ENCODE measurements at places on chromosomes 4 and X.

GRCh38 chrX:9486786-9487387 lies 22.0 kb downstream of the TBL1X start:
- DNase-seq, result no peak

GRCh38 chrX:80578517-80579105 lies 158.4 kb downstream of the TENT5D start:
- DNase-seq, result no peak

- DNase-seq, result no peak
Measured at GRCh38 chr4:128107766-128108165, 46.7 kb downstream of the LARP1B start.

DNA sequence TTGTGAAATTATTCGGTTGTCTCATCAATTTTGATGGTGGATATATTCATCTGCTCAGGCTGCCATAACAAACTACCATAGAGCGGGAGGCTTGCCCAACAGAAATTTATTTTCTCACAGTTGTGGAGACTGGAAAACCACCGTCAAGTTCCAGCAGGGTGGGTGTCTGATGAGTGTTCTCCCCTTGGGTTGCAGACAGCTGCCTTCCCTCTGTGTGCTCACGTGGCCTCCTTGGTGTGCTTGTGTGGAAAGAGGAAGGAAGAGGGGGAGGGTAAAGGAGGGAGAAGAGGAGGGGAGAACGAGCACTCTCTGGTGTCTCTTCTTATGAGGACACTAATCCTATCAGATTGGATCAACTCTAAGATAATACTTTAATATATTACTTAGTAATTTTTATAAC lies 123.8 kb upstream of the TEX13D start:
- DNase-seq, result no peak

DNA sequence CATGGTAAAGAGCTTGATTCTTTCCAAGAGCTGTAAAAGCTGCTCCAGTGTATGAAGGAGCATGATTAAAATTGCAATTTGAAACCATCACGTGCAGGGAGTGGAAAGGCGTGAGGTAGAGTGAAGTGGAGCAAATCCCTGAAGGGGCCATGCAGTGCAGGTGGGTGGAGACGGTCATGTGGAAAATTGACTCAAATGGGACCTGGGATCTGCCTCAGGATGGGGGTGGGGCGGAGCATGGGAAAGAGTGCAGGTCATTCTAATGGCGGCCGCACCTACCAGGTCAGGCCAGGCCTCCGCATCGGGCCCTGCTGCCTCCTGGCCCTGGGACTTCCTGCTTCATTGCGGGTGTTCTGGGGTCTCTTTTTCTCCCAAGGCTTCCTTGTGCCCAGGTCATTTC lies 25.3 kb upstream of the TRIM60 start:
- no peak for DNase-seq

DNA sequence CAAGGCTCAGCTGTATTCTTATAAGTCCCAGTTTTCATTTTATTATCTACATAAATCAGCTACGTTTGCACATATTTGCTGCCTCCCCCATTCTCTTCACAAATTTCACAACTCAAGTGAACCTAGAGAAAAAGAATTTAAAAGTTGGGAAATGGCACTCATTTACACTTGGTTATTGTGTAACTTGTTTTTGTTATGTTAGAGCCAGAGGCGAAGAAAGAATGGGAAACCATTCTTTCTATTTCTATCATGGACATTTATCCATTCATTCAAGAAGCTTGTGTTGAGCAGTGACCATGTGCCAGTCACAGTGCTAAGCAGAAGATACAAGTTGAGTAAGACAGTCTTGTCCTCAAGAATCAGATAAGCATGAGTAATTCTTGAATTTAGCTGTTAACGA lies 13.5 kb downstream of the LIAS start:
- DNase-seq, result no peak

- DNase-seq, result no peak
Measured at GRCh38 chrX:2628751-2629315, 62.3 kb upstream of the CD99 start.

DNA sequence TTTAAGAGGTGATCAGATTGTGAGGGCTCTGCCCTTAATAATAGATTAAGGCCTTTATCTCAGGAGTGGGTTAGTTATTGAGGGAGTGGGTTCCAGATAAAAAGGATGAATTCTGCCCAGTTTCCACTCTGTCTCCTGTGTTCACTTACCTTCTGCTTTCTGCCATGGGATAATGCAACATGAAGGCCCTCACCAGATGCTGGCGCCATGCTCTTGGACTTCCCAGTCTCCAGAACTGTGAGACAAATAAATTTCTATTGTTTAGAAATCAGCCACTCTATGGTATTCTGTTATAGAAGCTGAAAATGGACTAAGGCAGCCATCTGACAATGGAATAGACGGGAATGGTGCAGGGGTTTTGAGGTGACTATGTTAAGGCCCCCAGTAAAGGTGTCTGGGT lies 6.9 kb upstream of the RELL1 start:
- no peak for DNase-seq

- no peak for DNase-seq
Measured at GRCh38 chr4:122276359-122276758, 102.5 kb upstream of the ADAD1 start.

GRCh38 chrX:100409610-100410590 lies at the start of gene PCDH19:
Gene PCDH19, minus strand, starts transcription at chrX:100410273. Its CDS starts 1,676 bp downstream, at chrX:100408597.
- DNase-seq, result peak; percentile 60

- DNase-seq, result no peak
Measured at GRCh38 chr4:37872310-37872988, 18.4 kb upstream of the TBC1D1 start.

- no peak for DNase-seq
Measured at GRCh38 chrX:122440832-122441231, 743.2 kb upstream of the GRIA3 start.

DNA sequence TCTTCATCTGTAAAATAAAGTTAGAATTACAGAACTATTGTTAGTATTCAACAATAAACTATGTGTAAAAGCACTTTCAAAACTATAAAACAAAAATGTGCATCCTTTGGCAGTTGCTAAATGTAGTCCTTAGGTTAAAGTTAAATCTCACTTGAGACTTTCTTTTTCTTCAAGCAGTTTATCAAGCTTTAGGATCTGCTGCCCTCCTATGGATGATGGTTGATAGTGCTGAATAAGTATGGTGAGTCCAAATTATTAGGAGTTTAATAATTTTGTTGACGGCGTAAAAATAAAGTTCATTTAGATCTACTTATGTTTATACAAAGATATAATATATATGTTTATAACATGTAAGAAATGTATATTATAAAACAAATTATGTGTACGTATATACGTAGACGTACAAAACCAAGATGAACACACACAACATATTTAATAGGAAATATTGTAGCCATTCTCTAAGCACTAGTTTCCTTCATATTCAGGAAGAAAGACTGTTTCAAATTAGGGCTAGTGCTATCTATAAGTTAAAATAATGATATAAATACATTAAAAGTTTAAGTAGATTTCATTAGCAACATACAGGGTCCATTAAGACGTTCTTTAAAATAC lies 22.3 kb downstream of the UGT2A2 start:
- DNase-seq, result no peak

GRCh38 chr4:152778656-152779512 lies 646 bp downstream of the TIGD4 start:
- DNase-seq, result peak; percentile 49

- DNase-seq, result no peak
Measured at GRCh38 chrX:41005445-41005992, 79.7 kb upstream of the USP9X start.

GRCh38 chr4:182062458-182062857 lies 180.7 kb upstream of the TENM3 start:
- no peak for DNase-seq

GRCh38 chr4:15354371-15355297 lies 73.2 kb upstream of the C1QTNF7 start:
- DNase-seq, result no peak

DNA sequence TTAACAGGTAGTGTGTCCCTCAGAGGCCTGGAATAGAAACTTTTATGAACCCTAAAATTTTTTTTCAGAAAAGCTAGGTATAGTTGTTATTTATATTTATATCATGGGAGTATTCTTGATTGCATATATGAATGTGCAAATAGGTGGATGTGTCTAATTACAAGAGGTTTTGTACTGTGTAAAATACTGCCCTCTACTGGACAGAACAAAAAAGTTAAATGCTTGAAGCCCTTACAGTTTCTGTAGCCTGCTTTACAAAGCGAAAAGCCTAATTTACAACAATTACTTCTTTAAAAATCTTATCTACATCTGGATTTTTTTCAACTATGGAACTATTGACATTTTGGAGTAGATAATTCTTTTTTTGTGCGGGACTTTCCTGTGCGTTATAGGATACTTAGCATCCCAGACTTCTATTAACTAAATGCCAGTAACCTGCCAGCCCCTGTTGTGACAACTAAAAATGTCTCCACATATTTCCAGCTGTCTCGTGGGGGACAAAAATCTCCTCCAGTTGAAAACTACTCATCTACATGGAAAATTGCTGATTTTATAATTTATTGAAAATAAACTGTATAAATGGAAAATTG lies 35.1 kb downstream of the ENPEP start:
- no peak for DNase-seq

- no peak for DNase-seq
Measured at GRCh38 chr4:17134100-17134499, 235.7 kb upstream of the LDB2 start.

DNA sequence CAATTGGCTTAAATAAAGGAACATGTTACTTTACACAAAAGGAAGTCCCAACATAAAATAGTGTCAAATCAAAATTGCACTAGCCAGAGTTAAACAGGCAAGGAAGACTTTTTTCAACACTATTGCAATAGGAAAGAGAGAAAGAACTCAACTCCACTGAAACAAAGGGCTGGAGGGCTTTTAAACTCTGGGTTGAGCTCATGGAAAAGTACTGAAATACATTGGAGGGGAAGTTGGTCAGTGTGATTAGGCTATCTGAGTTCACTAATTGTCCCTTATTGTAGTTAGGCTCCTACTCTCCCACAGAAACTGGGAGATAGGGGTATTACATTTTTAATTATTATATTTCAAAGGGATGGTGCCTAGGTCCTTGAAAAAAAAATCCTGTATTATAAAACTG lies 491.2 kb upstream of the LCORL start:
- no peak for DNase-seq

DNA sequence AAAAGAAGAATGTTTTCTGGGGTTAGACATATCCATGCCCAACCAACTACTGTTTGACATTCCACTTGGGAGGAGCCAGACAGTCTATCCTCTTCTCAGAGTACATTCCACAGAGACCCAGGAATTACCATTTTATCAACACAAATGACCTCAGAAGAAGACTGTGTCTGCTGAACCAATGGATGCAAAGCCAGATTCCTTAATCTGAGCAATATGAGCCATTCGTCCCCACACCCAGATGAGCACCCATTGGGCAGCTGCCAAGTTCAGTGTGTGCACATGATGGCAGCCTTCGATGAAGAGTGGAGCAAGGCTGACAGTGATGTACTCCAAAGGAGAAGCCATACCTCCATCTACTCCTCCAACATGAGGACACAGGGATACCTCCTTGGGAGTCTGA lies 111.3 kb downstream of the ZNF674 start:
- no peak for DNase-seq

DNA sequence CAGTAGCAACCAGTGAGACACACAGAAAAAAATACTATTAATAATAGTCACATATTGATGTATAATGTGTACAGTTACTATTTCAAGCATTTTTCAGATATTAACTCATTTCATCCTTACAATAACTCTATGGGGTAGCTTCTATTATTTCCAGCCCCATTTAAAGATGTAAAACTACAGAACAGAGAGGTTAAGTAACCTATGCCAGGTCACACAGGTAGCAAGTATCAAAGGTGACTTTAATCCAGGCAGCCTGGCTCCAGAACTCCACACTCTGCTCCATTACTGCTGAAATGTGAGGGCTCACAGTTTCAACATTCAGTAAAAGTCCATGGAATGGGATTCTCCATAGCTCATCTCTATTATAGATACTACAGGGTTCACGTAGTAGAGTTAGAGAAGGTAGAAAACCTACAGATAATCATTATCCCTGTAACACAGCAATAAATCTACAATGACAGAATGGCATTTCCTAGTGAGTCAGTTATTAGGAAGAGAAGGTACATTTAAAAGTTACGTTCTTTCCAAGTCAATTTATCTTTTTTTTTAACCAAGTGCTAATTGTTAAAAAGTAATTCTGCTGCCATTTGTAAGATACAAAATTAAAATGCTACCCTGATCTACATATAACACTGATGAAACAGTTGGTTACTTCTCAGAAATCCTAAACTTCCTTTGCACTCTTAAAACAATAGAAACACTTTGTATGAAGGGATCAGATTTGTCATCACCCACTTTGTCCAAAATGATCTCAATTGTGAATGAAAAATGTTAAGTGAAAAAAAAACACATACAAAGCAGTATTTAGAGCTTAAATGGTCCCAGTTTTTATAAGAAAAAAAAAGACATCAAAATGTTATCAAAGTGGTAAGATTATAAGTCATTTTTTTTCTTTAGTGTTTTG lies 18.7 kb downstream of the RELL1 start:
- DNase-seq, result no peak

DNA sequence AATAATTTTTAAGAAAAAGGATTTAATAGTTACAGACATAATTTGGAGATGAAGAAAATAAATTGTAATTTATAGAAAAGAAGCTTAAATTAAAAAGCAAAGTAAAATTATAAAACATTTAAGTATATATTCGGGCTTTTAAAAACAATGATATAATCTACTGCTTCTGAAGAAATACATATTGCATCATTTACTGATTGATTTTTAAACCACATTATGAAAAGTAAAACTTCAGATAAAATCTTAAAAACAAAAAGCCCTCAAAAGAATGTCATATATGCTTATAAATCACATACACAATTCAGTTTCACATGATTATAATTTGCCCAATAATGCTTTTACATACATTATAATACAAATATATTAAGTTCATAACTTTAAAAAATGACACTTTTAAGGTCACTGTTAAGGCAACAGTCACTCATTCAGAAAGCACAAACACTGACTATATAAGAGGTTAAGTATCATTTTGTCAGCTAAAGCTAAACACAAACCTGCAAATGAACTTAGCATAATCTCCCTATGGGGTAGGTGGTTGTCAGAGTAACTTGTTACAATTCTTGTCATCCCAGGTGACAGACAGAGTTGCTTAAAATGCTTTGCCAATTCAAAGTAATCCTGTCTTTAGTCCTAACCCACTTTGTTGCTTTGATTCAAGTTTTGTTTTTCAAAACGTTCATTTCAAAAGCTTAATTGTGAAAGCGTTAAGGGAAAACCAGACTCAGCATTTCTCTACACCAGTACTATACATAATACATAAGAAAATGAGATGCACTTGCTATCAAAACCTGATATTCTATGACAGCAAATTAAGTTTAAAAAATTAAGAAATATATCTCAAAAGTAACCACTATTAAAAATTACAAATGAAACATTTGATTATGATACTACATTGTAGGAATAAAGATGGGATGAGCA lies 90.6 kb upstream of the MAB21L2 start:
- DNase-seq, result no peak

- no peak for DNase-seq
Measured at GRCh38 chr4:13626492-13627177, 890 bp downstream of the BOD1L1 start.
